Dorsolateral prefrontal cortex (tissue), 122 donors: ENCODE measurements at places on chromosomes 12 and 14.

GRCh38 chr14:50910495-50911420 is 33.5 kb downstream of the PYGL start:
- no peak for DNase-seq

DNA sequence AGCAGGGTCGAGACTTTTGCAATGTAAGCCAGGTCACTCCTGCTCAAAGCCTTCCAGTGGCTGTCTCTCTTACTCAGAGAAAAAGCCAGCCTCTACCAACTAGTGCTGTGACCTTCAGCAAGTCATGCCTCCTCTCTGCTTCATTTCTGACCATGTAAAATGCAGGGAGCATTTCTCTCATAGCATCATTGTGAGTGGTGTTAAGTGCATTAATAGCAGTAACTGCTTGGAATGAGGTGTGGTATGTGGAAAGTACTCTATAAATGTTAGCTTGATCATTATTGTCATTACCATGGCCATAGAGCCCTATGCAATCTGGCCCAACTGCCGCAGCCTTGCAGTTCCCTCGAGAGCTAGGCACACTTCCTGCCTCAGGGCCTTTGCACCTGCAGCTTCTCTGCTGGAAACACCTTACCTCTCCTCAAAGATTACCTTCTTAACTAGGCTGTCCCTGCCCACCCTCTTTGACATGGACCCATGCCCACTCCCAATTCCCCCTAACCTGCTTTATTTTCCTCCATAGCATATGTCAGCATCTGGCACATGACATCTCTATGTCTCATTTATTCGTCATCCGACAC is 10.9 kb downstream of the PLEKHD1 start:
- DNase-seq, result no peak

GRCh38 chr14:63544591-63545299 is 1.6 kb upstream of the PPP2R5E start:
- DNase-seq, result no peak

DNA sequence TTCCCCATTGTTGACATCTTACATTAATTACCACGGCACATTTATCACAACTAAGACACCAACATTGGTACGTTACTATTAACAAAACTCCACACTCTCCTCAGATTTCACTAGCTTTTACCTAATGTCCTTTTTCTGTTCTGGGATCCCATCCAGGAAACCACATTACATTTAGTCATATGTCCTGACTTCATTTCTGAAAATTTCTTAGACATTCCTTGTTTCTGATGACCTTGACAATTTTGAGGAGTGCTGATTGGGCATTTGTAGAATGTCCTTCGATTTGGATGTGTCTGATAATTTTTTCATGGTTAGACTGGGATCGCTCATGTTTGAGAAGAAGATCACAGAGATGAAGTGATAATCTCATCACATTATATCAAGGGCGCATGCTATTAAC is 34.6 kb upstream of the ACSM4 start:
- DNase-seq, result no peak

DNA sequence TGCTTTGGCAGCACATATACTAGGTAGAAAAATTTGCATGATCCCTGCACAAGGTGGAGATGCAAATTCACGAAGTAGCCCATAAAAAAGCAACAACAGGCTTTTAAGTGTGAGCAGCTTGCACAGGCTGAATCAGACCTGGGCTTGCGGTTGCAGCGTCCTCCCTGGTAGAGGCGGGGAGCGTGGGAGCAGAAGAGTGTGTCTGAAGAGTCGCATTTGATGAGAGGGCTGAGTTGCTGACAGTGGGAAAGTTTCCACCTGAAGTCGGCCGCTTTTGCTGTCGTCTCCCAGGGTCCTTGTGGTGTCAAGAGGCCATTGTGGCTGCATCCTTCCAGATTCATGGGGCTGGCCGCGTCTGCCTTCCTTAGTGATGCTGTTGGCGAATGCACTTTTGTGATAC is 6.2 kb downstream of the AACS start:
- peak; percentile 86 for DNase-seq

DNA sequence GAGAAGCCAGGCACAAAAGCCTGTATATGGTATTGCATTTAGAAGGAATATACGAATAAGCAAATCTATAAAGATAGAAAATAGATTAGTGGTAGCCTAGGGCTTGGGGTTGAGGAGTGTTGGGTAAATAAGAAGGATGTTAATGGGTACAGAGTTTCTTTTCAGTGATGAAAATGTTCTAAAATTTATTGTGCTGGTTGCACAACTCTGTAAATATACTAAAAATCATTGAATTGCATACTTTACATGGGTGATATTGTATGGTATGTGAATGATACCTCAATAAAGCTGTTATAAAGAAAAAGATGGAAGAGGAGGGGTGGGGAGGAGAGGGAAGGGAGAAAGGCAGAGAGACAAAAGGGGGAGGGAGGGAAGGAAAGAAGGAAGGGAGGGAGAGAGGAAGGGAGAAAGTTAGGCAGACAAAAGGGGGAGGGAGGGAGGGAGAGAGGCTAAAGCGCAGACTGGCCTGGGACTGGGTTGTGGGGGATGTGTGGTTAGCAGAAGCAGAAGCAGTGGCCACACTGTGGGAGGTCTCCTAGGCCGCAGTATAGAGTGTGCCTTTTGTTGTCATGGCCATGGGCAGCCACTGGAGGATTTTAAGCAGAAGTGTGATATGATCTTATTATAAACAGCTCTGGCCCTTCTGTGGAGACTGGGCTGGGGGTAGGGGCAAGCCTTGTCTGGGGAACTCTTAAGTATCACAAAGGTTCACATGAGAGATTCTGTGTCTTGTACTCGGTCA is 73.6 kb upstream of the ELK3 start:
- no peak for DNase-seq

GRCh38 chr12:75792687-75793086 is 238.9 kb downstream of the PHLDA1 start:
- DNase-seq, result no peak

GRCh38 chr12:1618489-1618888 is 10.5 kb upstream of the WNT5B start:
- no peak for DNase-seq

- DNase-seq, result no peak
These were observed 35.9 kb upstream of the PWP1 start for GRCh38 chr12:107649661-107650061.

DNA sequence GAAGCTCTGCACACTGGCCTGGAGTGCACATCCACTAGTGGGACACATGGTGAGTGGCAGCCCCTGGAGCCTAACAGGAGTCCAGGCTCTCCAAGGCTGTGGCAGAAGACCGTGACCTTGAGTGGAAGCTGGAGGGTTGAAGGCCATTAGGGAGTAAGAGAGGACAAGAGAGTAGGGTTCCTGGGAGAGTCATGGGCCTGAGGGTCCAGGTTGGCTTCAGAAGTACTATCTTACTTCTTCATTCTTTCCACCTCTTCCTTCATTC is 406 bp downstream of the IL23A start:
- no peak for DNase-seq

GRCh38 chr12:109988903-109989302 is 7.3 kb downstream of the GIT2 start:
- no peak for DNase-seq

DNA sequence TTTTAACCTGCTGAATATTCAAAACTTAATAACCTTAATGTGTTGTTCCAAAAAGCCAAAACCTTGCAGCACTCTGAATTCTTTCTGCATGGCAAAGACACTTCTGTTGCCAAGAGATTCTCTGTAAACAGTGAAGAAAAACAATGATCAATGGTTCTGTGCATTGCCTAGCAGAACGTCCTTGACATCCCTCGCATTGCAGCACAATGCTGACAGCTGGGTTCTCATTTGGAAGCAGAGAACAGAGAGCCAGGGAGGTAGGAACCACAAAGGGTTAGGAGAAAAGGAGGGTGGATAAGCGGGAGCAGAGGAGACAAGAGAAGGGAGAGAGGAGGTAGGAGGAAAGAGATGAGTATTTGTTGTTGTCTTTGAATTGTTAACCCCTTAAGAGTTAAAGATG is 501.1 kb downstream of the NAV3 start:
- DNase-seq, result no peak
